Spinal cord (tissue), 10 donors: ENCODE measurements at places on chromosomes 3 and 15.
A peak's percentile ranks its signal among the peaks of the same experiment; 100 is the strongest.

DNA sequence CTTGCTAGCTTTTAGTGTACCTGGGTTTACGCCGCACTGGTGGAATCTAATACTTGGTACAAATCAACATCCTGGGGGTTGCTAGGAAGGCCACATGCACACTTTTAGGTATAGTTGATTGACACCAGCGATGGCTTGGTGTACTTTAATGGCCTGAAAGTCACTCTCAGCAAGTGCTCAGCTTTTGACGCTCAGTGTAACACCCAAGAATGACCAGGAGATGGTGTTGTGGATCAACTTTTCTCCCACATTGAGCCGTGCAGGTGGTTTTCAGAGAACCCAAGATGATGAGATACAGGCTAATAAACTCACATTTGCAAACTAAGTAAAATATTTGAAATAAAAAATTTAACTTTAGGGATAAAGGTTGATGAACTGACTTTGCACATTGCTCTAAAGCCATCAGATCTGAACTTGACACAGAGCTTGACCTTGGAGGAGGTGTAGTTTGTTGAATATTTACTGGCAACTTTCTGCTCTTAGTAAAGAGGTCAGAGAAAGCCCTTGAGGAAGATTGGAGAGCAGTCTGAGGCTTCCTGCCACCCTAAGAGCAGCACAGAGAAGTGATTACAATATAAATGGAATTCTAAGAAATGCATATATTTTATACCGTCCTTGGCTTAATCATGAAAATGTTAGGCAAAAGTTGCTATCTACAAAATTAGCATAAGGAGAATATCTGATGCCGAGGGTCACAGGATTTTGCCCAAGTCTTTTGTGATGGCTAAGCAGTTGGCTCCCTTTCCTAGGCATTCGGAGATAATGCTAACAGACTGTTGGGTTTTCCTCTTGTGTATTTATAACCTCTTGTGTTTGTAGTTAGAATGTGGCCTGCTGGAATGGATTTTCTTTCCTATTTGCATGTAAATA, 143.4 kb upstream of the RASGRP1 start:
- DNase-seq, result peak; percentile 91

GRCh38 chr3:4517093-4517492, 23.9 kb downstream of the ITPR1 start:
- no peak for DNase-seq

DNA sequence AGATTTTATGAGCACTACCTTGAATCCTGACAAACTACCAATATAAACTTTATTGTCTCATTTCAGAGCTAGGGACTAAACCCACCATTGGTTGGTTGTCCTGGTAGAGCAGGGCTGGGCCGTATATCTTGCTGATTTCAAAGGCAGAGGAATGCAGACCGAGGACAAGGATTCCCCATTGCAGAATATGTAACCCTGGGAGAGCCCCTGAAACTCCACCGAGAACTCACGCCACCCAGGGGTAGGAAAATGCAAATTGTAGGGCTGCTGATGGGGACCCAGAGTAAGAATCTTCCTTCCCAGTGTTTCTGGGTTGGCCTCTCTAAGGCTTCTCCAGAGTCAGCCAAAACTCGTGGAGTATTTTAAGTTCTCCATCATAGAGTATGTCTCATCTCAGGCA, 235.3 kb downstream of the ABHD5 start:
- DNase-seq, result no peak

DNA sequence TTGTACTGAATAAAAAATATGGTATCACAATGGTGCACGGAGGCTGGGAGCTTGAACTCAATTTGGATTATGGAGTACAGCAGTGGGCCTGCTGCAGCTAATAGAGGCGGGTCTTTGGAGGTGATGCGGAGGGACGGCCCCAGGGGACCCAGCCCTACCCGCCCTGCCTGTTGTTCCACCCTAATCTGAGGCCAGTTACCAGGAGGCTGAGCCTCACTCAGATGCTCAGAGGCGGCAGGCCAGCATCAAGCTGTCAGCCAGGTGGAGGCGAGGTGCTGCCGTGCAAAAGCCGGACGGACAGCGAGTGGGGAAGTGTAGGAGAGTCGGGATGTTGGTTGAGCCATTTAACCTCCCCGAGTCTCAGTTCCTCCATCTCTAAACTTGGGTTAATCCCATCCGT, 218.5 kb upstream of the RGMA start:
- no peak for DNase-seq
